ENCODE measurements at places on chromosomes 7 and 10.

DNA sequence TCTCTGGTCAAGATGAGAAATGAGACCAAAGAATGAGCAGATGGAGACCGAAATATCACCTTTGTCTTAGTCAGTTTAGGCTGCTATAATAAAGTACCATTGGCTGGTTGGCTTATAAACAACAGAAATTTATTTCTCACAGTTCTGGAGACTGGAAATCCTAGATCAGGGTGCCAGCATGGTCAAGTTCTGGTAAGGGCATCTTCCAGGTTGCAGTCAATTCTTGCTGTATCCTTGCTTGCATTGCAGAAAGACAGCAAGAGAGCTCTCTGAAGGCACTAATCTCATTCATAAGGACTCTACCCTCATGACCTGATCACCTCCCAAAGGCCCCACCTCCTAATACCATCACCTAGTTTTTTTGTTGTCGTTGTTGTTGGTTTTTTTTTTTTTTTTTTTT, 52.7 kb upstream of the MKLN1 start:
- DNase-seq: no peak

DNA sequence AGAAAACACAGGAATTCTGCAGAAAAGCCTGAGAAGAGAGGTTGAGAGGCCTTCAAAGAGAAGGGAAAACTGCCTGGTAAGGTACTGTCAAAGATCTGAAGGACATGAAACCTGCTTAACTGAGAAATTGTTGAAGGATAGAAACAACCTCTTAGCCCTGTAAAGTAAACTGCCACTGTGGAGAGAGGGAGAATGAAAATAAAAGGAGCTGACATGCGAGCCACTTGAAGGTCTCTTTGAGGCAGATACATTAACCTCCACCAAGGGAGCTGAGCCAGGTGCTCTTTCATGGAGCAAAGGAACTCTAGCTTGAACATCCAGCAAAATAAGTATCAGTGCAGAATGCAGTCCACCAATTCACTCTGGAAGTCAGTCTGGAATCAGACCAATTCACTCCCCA, 108.8 kb upstream of the FEZF1 start:
- no peak for DNase-seq

- DNase-seq: no peak
Observed at GRCh38 chr7:15439853-15440252, 122.0 kb downstream of the AGMO start.

- no peak for DNase-seq
Observed at GRCh38 chr7:108614896-108615295, 45.2 kb downstream of the DNAJB9 start.

GRCh38 chr10:113067501-113067900, 117.5 kb downstream of the TCF7L2 start:
- DNase-seq: no peak

DNA sequence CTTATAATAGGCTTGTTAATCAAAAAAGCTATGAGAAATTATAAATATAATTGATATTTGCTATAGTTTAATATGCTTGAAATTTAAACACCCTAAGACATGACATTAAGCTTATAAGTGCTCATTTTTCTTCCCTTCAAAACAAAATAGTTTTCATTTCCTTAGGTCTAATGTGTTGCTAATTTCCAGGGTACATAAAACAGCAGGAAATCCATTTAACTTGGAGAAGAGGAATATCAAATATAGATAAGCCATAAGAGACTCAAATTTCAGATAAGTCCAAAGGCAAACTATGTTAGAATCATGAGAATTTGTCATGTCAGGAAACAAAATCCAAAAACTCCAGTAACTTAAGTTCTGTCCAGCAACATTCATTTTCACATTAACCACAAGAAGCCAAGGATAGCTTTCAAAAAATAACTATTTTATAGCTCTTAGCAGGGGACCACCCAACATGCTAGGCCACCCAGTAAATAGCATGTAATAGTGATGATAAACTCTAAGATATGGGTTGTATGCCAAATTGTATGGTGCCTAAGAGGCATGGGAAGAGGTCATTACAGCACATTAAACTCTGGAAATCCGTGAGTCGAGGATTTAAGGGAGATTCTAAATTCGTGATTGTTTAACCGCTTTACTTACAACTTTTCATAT, 298.1 kb downstream of the CRPPA start:
- no peak for DNase-seq

- DNase-seq: no peak
Observed at GRCh38 chr10:49571388-49571787, 32.5 kb upstream of the ERCC6 start.

DNA sequence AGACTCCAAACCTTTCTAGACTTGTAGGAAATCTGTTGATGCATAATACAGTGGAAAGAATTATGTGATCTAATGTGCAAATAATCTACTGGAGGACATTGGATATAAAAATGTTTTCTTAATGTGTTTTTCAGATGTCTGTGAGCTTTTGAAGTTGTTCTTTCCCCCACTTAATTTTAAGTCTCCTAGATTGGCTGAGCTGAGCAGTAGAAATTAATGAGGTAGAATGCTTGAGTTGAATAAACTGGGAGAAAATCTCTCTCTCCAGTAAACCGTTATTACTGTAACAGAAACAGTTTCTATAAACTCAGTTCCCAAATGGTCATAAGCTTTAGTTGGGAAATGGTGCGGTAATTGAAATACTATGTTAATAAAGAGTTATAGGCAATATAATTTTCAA, 15.7 kb downstream of the CSGALNACT2 start:
- DNase-seq: no peak

DNA sequence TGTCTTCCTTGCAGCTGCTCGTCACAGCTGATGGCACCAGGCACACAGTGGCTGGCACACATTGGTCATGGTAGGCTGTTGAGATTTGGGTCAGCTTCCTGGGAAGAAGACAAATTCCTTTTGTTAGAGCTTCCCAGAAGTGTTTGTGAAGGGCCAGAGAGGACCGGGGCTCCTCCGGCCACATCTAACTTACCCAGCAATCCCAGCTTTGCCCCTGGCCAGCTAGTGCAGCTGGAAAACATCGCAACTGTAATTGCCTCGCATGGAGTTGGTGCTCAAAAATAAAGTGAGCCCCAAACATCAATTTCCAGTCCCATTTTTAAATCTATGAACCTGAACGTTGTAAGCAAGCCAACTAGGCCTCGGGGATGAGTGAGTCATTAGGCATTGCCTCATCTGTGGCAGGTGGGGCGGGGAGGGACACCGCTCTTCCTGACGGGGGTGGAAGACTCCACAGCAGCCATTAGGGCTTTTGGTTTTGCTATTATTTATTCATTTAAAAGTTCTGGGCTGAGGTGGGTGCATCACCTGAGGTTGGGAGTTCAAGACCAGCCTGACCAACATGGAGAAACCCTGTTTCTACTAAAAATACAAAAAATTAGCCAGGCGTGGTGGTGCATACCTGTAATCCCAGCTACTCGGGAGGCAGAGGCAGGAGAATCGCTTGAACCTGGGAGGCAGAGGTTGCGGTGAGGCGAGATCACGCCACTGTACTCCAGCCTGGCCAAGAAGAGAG, 12.4 kb downstream of the CPA5 start:
- DNase-seq: no peak

DNA sequence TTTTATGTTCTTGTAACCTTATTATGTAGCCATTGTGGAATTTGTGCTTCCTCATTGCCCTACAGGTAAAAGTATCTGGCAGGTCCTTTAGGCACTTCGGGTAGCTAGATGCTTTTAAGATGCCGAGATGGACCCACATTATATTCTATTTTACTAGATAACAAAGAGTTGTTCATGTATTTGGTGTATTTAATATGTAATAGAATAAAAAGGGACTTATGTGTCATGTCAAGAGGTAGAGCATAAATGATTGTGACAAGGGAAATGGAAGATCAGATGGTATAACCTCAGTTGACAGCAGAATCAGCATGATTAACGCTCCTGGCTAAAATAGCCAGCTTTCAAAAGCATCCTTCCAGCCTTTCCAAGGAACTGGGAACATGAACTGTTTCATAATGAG, 50.6 kb downstream of the NPY start:
- DNase-seq: no peak

GRCh38 chr10:8618834-8619233, 564.3 kb downstream of the GATA3 start:
- DNase-seq: no peak

- no peak for DNase-seq
Observed at GRCh38 chr7:110962374-110962773, 128.6 kb upstream of the LRRN3 start.

DNA sequence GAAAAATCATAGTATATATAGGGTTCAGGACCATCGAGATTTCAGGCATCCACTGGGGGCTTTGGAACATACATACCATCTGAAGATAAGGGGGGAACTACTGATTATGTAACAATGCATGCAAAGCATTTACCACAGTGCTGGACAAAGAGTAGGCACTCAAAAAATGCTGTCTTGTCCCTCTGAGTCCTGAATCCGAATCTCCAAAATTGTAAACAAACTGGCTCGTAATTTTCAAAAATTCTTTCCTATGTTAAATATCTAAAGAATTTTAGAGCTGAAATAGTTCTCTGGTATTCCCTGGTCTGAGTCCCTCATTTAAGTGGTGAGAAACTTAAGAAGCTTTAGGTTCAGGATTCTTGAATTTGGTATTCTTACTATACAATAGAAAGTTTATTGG, 167.8 kb upstream of the ASAH2 start:
- no peak for DNase-seq

DNA sequence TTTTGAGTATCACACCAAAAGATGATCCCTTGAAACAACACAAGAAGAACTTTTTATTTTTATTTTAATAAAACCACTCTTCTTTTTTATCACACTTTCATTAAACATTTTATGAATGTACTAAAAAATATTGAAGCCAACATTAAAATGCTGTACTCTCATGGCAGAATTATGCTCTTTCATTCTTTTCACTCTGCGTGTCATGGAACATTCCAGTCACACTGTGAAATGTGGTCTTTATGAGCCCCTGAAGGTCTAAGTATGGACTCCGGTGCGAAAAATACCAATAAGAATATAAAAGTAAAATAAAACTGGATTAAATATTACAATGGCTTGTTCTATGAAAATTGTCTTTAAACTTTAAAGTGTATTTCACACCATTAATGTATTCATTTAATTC, 148.4 kb downstream of the TMEM26 start:
- no peak for DNase-seq

- no peak for DNase-seq
Observed at GRCh38 chr10:34666008-34666704, 148.9 kb downstream of the PARD3 start.

DNA sequence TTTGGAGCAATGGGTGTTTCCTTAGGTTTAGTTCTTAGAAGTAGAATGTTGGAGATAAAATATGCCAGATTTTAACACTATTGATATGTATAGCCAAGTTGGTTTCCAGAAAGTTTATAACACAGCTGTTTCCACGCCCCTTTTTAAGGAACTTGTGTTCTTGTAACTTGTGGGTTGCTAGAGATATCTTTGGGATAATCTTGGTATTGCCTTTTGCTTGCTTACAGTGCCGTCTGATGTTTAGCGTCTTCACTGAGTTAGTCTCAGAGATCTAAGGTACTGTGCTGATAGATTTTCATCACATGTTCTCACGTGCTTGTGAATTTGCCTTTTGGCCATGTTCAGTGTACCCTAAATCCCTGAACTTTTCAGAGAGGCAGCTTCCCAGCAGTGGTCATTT, 12.4 kb downstream of the TMEM248 start:
- no peak for DNase-seq

DNA sequence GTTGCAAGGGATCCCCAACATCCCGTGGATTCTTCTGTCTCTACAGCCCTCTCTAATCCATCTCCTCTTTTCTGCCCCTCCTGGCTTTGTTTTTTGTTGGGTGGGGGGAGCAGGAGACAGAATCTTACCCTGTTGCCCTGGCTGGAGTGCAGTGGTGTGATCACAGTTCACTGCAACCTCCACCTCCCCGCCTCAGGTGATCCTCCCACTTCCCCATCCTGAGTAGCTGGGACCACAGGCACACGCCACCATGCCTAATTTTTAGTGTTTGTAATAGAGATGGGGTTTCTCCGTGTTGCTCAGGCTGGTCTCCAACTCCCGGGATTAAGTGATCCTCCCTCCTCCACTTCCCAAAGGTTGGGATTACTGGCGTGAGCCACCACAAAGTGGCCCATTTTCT, 121.8 kb downstream of the MYL10 start:
- DNase-seq: no peak

GRCh38 chr10:103433858-103434257, 18.3 kb downstream of the CALHM2 start:
- no peak for DNase-seq

GRCh38 chr10:13629116-13629515, 42.4 kb downstream of the PRPF18 start:
- no peak for DNase-seq

- no peak for DNase-seq
Observed at GRCh38 chr10:13774303-13774893, 187.6 kb downstream of the PRPF18 start.

GRCh38 chr7:100378114-100378755, 4.9 kb downstream of the PILRA start:
- DNase-seq: no peak

DNA sequence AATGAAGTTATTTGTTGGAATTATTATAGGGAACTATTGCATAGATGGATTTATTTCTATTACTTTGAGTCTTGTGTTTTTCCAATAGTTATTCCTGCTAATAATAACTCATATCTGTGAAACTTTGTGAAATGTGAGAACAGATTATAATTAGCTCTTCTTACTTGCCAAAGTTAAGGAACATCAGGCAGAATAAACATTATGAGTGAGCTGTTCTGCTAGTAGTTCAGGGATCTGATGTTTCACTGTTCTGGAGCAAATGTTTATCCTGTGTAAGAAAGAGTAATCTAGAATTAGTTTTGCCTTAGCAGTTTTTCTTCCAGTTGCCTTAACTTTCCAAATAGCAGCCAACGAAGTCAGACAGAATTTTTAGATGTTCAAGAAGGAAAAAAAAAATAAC, 245.2 kb upstream of the PLXDC2 start:
- no peak for DNase-seq

DNA sequence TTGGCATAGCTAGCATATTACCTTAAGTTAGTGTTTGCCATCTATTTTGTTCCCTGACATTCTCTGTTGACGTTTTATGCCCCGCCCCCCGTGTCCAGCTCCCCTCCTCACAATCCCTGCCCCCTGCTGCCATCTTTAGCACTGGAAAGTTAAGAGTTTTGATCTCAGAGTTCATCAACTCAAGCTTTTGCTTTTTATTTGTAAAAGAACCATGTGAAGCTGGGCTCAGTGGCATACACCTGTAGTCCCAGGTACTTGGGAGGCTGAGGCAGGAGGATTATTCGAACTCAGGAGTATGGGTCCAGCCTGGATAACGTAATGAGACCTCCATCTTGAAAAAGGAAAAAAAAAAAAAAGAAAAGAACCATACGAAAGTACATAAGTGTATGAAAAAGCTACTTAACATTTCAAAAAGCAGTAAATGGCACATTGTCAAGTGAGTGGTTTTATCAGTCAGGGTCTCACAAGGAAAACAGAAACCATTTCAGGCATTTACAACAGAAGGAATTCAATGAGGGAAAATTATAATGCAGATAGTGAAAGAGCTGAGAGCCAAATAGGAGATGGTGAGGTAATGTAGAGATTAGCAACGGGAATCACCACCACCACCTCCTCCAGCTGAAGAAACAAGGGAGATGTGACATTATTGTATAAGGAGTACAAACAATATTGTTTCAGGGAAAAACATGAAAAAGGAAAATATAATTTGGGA, 64.9 kb downstream of the MCU start:
- no peak for DNase-seq

- DNase-seq: no peak
Observed at GRCh38 chr10:86195521-86196157, 171.0 kb downstream of the GRID1 start.

Data from neural crest cell (in vitro differentiated cells).